ENCODE measurements at places on chromosomes 5 and 9.

DNA sequence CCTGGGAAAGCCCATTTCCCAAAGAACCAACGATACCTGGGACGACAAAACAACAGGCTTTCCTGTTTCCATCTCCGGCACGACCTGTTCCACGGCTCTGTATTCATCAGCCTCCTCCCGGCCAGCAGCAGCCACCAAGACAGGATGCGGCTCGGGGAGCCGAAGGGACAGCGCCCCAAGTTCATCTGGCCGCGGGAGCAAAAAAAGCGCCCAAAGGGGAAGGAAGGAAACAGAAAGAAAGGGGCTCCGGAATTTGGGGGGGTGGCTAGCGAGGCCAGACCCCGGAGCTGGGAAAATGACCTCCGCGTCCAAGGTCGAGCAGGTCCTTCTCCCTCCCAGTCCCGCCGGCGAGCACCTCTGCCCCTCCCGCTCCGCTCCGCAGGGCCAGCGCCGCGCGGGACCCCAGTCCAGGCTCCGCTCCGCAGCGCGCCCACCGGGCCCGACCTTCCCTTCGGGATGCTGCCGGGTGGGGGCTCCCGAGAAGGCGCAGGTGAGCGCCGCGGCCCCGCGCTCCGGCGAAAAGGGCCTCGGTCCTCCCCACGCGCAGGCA lies 608 bp downstream of the ELOVL7 start:
- no peak for DNase-seq

GRCh38 chr9:125748446-125749099 lies 1.4 kb downstream of the PBX3 start:
- DNase-seq: no peak

DNA sequence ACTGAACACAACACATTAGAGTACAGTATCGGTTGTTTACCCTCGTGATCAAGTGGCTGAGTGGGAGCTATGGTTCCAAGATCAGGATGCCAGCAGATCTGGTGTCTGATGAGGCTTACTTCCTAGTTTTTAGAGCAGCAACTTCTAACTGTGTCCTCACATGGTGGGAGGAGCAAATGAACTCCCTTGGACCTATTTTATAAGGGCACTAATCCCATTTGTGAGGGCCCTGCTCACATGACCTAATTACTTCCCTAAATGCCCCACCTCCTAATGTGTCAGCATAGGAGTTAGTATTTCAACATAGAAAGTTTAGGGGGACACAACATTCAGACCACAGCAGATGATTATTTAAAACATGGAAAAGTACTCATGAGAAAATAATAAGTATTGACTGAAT lies 111.8 kb downstream of the GCNT1 start:
- DNase-seq: no peak

- DNase-seq: no peak
These were observed 79.8 kb upstream of the CAST start for GRCh38 chr5:96582343-96582742.

DNA sequence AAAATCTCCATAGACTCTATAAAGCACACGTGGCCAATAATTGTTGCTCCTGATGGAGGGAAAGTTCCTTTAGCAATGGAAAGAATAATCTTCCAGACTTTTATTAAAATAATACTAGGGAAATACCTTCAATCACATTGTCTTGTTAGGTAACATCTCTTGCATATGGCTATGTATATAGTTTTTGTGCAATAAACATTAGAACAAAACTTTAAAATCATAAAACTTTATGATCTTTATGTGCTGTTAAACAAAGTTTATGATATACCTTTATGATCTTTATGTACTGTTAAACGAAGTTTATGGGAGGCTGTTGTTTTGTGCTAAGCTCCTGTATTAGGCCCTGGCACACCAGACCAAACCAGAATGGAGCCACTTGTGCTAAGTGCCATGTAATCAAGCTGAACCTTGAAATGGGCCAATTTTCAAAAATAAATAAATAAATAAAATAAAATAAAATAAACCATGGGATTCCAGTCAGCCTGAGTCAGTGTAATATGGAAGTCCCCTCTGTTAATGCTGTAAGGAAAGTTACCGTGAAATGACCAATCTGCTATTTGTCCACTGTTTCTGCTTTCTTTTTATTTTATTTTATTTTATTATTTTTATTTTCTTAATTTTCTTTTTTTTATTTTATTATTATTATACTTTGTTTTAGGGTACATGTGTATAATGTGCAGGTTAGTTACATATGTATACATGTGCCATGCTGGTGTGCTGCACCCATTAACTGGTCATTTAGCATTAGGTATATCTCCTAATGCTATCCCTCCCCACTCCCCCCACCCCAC lies 431.3 kb downstream of the SPATA31D1 start:
- DNase-seq: no peak

DNA sequence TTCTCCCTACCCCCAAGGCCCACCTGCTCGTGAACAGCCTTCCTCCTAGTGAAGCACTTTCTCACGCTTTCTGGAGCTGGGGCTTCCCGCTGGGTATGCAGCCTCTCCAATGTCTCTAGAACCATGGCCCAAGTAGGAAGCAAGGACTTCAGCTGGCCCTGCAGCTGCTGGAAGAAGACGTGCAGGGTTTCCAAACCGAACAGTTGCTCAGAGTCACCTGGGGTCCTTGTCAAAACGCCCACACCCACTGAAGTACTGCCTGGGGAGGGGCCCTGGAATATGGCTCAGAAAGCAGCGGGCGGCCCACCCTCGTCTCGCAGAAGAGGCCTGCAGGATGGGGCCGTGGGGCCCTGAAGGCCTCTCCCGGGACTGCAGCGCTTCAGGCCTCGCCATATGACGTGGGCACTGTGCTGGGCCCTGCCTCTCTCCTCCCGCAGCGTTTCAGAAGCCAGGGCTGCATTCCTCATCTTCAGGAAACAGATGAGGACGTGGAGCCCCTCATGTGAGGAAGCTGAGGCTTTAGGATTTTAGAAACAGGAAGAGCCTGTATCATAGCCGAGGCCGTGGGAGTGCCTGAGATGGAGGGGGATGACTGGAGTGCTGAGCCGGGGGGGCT lies 116.0 kb upstream of the LMX1B start:
- no peak for DNase-seq

GRCh38 chr5:5418764-5419163 lies 3.7 kb upstream of the ICE1 start:
- no peak for DNase-seq

- no peak for DNase-seq
These were observed 82.5 kb downstream of the UHRF2 start for GRCh38 chr9:6495466-6495865.

All from esophagus squamous epithelium (tissue), 5 donors.